HEK293T (cell line): ENCODE measurements at places on chromosomes 3 and 15.

DNA sequence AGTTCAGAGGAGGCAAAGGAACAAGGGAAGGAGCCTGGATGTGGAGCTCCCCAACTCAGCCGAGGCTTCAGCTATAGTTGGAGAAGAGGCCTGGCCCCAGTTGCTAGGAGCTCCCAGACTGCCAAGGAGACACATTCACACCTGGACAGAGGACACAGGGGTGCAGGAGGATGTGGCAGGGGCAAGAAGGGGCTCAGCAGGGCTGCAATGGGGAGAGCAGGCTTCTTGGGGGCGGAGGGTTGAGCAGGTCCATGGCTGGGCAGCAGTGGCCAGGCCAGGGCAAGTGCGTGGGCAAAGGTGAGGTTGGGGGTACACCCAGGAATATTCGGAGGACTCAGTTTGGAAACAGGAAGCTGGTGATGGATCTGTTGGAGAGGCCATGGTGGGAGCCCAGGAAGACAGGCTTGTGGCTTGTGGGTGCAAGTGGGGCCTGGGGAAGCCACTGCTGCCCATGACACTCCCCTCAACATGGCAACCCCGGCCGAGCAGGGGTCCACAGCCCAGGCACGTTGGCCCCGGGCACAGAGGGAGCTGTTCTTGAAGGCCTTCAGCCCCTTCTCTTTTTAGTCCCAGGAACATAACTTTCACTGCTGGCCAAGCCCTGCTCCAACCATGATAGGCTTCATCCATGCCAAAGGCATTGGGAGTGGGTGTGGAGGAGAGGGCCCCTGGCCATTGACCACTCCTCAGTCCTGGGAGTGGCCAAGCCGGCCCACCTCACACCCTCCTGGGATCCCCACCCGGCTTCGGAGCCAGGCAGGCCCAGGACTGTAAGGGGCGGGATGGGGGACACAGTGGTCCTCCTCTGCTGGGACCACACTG lies 33.3 kb downstream of the TSPAN3 start:
- no peak for DNase-seq

DNA sequence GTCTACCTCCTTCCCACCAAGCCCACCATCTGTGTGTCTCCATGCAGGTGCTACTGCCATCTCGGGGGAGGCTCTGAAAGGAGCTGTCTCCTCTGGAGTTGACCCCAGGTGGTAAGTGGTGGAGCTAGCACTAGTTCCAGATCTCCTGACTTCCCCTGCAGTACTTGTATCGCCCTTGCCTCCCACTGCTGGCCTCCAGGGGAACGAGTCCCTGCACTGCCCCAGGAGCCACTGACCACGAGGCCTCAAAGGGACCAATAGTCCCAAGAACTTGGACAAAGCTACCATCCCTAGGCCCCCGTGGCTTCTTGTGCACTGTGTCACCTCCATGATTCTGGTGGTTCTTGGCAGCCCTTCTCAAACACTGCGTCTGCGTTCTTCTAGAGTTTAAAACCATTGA lies 98.9 kb downstream of the TOP2B start:
- DNase-seq: no peak

DNA sequence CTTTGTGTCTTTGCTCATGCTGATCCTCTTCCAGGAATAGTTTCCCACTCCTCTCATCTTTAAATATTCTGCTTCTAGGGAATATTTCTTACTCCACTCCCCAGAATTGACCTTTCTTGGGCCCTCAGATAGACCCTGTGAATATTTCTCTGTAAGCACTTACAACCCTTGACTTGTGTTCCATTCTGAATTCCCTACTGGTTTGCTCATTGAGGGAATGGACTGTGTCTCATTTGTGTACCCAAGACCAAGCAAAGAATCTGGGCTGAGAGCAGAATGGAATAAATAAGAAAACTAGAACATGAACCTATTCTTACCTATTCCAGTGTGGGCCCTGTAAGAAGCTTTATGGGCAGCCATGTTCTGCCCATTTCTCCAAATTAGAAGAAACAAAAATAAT lies 72.7 kb upstream of the TSPAN3 start:
- no peak for DNase-seq

DNA sequence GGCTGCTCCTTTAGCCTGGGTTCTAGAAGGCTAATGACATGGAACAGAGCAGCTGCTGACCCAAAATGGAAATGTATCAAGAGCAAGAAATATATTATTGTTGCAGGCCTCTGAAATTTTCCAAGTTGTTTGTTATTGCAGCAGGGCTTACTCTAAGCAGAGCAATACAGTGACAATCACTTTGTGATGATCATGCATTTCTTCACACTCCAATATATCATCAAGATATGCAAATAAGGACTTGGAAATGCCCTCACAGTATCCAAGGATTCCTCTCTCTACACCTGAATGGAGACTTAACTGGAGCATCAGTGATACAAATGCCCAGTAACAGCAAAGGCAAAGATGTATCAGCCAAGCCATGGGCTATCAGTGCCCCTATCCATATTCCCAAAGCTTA lies 89.6 kb downstream of the PDZRN3 start:
- no peak for DNase-seq

DNA sequence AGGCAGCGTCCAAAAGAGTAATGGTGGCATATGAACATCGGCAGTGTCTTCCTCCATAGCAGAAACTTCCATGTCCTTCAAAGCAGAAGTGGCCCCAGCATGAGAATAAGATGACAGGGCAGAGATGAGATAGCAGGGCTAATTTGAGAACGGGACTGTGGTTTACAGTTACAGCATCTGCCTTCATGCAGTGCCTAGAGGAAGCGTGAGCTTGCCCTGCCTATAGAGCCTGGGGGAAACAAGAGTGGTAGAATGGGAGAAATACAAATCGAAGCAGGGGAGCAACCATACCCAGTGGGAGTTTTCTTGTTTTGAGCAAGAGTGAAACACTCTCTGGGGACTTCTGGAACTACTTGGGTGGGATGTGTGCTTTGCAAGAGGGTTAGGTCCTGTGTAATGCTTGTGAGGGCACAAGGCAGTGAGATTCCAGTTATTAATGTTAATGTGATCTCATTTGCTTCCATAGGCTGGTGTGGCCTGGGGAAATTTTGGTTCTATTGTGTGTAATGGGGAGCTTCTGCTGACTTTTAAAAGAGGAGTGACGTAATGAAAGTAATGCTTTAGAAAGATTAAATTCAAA lies 616.9 kb downstream of the ZIC1 start:
- no peak for DNase-seq

DNA sequence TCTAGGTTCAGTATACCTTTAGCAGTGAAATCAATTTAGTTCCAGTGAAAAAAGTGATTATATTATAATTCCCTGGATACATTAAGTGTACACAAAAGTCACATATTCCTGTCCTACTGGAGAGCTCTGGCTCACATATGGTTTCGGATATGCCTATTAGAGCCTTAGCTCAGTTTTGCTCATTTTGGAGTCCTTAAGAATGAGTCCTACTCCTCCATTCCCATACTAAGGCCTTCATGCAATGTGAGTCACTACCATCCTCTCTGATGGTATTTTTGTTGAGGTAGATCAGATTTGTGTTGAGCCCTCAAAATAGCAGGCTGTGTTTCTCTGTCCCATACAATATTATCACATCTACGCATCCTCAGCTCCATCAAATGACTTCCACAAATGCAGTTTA lies 294.2 kb upstream of the COL8A1 start:
- no peak for DNase-seq

GRCh38 chr15:65767895-65768294 lies 24.2 kb downstream of the DENND4A start:
- DNase-seq: no peak

DNA sequence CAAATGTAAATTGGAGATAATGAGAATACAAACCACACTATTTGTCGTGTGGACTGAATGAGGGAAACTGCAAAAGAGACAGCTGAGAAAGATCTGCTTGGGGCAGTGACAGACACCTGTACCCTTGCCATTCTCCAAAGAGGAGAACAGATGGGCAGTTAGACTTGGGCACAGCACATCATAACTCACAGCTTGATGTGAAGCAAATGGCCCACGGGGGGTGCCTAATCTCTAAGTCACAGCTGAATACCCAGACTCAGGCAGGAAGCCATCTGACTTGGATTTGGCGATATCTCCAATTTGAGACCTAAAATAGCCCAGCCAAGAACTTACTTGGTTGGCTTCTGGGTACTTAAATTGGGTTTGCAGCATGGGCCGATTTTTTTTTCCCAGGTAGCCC lies 10.0 kb upstream of the SLC6A11 start:
- no peak for DNase-seq

DNA sequence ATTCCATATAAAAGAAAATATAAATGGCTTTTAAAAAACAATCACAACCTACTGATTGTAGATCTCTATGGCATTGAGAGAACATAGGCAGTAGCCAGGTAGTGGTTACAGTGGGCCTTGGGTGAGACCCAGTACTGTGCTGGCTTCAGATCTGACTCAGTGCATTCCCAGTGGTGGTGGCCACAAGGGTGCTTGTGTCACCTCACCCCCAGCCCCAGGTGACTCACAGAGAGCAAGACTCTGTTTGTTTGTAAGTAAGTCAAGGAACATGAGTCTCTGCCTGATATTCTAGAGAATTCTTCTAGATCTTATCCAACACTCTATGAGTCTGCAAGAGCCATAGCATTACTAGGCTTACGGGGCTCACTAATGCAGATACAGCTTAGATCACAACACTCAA lies 118.8 kb upstream of the AZI2 start:
- DNase-seq: no peak

DNA sequence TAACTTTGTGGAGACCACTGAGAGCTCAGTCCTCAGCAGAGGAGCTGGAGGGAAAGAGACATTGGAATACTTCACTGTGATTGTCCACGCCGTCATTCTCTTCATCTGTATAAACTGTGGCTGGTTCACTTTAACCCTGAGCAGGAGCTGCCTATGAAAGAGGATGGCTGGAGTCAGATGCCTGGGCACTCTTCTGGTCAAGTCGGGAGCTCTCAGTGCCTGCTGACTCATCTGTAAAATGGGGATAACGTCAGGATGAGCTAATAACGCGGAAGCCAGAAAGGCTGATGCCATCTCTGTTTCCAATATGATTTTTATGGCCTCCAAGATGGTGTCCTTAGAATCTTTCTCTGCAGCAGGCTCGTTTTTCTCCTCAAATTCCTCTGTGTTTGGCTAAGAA lies 51.6 kb upstream of the MRPS22 start:
- no peak for DNase-seq

DNA sequence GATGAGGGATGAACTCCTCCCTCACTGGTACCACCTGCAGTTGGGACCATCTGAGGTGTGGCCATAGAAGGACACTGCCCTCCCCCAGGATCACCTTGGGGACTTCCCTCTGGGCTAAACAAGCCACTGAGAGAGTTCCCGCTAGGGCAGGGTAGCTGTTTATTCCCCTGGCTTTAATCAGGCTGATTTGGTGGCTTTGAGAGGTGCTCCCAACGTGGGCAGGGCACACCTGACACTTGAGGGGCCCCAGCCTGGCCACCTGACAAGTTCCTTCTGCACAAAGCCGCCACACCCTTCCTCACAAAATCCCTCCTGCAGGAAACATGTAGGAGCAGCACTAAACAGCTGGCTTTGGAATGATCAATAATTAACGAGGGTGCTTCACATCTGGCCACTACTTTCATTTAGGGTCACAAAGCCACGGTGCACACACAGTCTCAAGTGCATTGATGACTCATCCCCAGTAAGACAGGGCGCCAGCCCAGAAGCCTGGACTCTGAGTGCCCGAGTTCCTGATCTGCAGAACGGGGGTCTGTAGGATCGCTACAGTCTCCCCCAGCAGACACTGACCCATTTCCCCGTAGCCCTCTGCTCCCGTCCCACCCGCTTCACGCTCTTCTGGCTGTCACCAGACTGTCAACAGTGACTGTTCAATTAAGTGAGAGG lies 75.1 kb downstream of the ATP10A start:
- DNase-seq: no peak

DNA sequence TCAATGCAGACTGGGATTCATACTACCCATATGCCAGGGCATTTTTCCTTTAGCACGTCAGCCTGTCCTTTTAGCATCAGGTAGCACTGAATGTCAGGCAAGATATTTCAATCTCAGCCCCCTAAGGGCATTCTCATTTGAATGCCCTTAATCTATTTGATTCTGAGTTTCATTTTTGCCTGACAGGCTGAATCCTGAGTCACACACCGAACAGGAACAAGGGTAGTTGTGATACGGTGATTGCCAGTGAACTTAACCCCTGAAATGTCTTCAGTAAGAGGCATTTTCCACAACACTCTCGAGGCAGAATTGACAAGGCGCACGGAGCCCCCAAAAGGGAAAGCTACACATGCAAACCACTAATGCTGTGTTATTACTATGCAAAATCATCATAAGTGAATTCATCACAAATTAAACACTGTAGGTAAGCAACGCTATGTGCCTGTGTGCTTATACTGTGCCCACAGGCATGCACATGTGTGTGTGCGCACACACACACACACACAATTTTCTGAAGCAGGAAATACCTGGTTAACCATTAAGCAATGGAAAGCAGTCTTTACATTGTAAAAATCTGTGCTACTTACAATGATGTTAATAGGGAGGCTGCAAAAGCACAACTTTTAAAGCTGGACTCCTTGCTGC lies 130.4 kb downstream of the ZNF385D start:
- DNase-seq: no peak

DNA sequence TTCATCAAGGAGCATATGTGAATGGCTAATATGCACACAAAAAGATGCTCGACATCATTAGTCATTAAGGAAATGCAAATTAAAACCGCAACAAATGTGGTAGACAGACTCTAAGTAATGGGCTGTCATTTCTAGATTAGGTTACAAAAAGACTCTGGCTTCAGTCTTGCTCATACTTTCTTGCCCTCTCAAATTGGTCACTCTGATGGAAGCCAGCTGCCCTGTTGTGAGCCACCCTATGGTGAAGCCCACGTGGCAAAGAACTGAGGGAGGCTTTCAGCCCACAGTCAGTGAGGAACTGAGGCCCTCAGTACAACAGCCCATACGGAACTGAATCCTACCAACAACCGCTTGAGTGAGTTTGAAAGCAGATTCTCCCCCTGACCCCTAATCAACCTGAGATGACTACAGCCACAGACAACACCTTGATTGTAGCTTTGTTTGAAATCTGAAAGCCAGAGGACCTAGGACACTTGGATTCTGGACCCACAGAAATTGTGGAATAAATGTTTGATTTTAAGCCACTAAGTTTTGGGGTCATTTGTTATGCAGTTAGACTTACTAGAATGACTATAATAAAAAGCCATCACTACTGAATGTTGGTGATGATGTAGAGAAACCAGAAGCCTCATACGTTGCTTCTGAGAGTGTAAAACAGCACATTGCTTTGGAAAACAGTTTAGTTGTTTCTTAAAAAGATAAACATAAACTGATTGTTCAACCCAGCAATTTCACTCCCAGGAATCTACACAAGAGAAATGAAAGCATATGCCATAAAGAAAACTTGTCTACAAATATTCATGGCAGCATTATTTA lies 45.7 kb downstream of the EHHADH start:
- no peak for DNase-seq

DNA sequence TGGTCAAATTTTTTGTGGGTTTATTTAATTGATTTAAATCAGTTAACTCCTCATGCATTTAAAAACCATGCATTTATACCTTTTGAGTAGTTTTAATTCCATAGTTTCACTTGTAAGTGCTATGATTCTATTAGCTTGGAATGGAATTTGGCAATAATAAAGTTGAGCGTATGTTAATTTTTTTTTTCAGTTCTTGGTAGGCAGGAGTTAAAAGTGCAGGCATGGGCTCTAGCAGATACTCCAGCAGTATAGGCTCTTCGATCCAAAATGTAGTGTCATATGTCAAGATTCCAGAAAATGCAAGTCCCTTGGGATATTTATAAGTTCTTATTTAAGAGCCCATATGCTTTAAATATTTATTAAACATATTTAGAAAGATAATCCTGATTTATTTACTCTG lies 70.3 kb downstream of the LYSMD4 start:
- no peak for DNase-seq
